ENCODE measurements at places on chromosomes 12 and 14.

- no peak for DNase-seq
Observed at GRCh38 chr14:99522457-99522891, 41.3 kb downstream of the CCNK start.

- DNase-seq = peak; percentile 27
Observed at GRCh38 chr14:67875175-67876006, 55.8 kb downstream of the RAD51B start.

DNA sequence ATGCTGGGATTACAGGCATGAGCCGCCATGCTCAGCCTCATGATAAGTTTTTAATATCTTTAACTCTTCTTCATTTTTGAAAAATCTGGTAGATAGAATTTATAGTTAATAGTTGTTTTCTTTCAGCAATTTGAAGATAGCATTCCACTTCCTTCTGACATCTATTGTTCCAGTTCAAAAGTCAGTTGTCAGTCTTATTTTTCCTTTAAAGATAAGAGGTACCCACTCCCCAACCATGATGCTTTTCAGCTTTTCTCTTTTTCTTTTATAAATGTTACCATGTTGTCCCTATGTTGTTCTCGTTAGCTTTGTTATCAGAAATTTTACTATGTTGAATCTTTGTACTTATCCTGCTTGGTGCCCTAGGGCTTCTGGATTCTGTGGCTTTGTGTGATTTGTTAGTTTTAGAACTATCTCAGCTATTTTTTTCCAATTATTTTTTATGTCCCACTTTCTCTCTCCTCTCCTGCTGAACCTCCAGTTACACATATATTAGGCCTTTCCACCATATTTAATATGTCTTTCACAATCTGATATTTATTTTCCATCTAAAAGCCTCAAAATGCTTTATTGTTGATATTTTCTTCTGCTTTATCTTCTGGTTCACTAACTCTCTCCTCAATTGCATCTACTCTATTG is 181.6 kb upstream of the FOXN3 start:
- no peak for DNase-seq

DNA sequence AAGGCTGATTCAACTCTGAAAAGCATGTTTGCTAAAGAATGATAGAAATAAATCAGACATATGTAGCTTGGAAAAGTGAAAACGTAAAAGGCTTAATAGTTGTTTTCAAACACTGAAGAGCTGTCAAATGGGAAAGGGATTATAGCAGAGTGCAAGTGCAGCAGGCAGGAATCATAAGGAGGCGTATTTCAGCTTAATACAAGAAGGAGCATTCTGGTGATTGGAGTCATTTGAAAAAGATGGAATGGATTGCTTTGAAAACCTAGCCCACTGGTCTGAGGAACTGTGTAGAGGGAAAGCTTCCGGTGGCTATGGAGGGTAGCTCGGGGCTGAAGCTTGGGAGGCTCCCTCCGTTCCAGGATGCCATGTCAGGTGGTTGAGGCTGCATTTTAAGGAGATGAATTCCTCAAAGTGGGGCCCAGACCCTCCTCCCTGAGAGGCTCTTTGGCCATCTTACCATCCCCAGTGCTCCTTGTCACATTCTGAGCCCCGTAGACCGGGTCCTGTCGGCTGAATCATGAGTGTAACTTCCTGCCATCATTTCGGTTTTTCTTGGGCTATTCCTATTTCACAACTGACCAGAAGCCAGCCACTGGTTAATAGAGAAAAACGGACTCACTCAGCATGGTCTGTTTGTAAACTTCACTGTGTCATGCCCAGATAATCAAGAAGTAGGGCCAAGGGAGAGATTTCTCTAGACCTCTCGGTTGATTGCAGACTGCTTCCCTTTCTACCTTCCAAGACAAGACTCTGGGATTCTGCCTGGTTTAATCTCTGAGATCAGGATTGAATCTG is 6.5 kb downstream of the WNT5B start:
- no peak for DNase-seq

DNA sequence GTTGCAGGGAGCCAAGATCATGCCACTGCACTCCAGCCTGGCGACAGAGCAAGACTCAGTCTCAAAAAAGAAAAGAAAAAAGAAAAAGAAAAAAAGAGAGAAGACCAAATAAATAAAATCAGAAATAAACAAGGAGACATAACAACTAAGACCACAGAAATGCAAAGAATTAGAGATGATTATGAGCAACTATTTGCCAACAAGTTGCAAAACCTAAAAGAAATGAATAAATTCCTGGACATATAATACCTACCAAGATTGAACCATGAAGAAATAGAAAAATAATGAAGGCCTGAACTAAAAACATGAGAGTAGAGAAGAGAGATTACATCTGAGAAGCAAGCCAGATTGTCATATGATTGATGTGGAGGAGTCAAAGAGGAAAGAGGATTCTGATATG is 17.6 kb upstream of the EPS8 start:
- no peak for DNase-seq

DNA sequence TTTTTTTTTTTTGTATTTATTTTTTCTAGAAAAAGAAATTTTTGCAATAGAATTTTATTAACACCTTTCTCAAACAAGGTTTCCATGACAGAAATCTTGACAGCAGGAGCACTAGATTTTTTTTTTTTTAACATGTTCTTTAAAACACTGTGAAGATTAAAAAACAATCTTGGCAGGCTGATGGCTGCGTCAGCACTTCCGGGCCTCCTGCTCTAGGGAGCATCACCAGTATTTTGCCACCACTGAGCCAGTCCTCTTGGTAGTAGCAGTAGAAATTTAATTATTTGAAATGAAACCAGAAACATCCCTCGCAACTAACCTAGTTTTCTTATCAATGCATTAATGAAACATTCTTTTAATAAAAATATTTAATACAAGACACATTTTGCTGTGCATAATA is 99.6 kb downstream of the APAF1 start:
- peak; percentile 43 for DNase-seq

DNA sequence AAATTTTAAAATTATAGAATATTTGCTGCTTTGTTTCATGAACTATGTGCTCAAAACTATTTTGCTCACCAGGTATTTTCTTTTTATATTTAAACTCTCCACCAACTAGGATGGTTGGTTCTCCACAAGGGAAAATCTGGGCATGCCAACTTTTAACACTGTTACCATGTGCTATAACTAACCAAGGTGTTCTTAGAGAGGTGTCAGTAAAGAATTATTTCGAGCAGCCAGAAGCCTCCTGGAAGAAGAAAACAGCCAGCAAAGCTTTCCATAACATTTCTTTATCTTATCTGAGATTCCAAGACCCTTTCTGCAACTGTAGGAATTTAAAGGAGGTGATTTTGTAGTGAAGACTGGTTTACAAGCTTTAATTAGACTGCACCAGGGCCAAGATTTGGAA is 97.3 kb downstream of the PRICKLE1 start:
- DNase-seq = no peak

- DNase-seq = no peak
Observed at GRCh38 chr12:42584651-42585111, 4.9 kb downstream of the PRICKLE1 start.

DNA sequence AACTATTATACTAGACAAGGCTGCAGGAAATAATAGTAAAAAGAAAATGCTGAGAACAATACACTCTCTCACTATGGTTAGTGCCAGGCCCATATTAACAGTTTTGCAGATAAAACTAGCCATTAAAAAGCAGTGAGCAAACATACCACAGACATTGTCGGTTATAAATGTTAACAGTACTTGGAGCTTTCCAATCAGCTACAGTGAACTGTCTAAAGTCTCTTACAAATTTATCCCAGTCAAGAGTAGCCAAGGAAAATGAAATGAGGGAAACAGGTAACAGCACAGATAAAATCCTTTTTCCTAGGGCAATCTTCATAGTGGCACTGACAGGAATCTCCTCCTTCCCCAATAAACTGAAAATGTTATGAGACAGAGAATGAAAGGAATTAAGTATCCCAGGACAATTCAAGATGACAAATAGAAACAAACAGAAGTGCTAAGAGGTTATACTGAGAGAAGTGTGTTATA is 30.8 kb downstream of the PAWR start:
- no peak for DNase-seq

GRCh38 chr12:17159506-17160300 is 553.7 kb upstream of the LMO3 start:
- DNase-seq = no peak

DNA sequence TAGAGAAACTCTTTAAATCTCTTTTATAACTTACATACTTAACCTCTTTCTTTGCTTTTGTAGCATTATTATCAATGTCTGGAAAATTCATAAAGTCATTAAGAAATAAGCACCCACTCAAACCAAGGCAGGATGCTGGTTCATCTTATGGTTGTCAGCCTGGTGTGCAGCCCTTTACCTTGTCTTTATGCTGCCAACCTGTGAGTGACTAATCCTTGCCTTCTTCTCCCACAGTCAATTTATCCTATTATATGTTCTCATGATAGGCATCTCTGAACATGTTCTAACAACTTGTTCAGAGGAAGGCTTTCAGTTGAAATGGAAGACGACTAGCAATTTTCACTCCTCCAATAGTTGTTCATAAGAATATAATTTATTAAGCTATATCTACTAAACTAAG is 186.9 kb upstream of the CAND1 start:
- no peak for DNase-seq

GRCh38 chr12:31366104-31366621 is 40.2 kb upstream of the SINHCAF start:
- DNase-seq = no peak

GRCh38 chr12:124392667-124393413 is 97.9 kb downstream of the RFLNA start:
- no peak for DNase-seq

GRCh38 chr12:82937151-82937550 is 250.4 kb downstream of the TMTC2 start:
- DNase-seq = no peak

GRCh38 chr12:62785941-62786559 is 148.9 kb downstream of the PPM1H start:
- DNase-seq = no peak

DNA sequence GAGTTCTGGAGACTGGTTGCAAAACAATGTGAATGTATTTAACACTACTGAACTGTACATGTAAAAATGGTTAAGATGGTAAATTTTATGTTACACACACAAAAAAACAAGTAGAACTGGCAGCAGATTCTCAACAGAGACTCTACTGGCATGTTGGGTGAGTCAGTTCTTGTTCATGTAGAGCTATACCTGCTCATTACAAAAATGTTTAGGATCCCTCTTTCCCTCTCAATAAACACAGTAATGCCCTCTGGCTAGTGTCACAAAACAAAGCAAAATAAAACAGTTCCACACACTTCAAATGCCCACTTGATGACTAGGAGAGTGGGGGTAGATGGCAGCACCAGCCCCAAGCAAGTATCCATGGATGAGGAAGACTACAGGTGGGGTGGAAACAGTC is 13.7 kb upstream of the ZNF740 start:
- no peak for DNase-seq

DNA sequence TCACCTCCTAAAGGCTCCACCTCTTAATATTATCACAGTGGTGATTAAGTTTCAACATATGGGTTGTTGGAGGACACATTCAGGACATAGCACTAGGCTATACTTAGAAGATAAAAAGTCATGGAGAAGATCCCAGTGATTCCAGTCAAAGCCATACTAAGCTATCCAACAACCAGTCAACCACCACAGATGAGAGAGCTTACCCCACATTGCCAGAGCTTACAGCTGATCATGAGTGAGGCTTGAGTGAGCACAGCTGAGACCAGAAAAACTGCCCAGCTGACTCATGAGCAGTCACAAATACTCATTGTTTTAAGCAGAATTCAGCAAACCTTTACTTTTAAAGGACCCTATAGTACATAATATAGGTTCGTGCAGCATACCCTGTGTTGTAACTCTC is 85.1 kb downstream of the DRAM1 start:
- DNase-seq = no peak

- no peak for DNase-seq
Observed at GRCh38 chr12:42090899-42091298, 53.8 kb downstream of the GXYLT1 start.

DNA sequence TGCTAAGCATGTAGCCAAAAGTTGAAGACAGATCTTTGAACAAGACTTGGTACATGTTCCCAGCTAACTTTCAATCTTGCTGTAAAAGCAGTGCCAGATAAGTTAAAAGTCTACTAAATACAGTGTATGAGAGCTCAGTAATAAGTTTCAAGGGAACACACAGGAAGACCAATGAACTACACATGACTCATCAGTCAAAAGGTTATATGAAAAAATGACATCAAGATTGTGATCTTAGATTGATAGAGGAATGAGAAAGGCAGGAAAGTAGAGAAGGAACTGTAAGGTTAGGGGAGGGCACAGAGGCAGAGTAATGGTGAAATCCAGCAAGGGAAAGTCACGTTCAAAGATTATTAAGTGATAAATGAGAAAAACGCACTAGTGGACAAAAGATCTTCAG is 249.9 kb upstream of the FLRT2 start:
- DNase-seq = no peak

DNA sequence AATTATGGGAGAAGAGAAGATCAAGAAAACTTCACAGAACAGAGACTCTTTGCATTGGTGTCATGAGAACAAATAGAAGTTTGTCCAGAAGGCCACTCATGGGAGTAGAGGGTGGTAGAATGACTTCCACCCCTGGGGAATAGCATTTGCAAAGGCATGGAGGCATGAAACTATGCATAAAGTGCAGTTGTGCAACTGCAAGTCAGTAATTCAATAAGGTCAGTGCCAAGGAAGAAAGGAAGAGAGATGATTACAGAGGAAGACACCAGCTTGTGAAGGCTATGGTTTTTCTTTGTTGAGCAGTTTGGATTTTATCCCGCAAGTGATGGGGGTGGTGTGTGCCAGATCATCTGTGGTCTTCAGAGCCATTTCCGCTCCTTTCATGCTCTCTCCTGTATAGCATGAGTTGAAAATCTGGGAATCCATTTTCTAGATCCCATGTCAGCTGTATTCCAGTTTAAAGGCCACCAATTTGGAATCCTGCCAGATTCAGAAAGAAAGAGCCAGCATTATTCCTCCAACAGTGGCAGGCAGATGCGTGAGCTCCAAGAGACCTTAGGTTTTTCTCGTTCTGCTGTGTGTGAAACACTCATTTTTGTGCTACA is 67.6 kb upstream of the GRIN2B start:
- no peak for DNase-seq

DNA sequence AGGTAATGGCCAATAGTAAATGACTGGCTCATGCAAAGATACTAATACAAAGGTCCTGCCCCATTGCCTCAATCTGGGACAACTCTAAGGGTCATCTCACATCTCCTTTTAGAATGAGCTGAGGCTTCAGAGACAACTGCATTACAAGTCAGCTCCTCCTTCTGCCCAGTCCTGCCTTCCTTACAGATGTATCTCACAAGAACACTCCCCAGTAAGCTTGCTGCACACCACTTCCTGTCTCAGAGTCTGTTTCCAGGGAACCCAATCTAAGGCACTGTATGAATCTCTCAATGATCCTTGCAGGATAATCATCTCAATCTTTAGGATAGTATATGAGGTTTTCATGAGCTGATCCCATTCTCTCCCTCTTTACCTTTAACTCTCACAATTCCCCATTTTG is 57.8 kb upstream of the ZDHHC17 start:
- DNase-seq = peak; percentile 2

GRCh38 chr12:51901121-51901817 is 6.0 kb upstream of the ACVRL1 start:
- DNase-seq = no peak

GRCh38 chr12:53160000-53160399 is 20.5 kb upstream of the ZNF740 start:
- DNase-seq = no peak

- no peak for DNase-seq
Observed at GRCh38 chr14:96304956-96305355, 48.9 kb downstream of the BDKRB1 start.

Measured in CD4-positive, alpha-beta T cell treated with Interleukin-10 for 1 hour (primary cell).